ENCODE measurements at places on chromosomes 7 and 10.

- no peak for DNase-seq
Measured at GRCh38 chr7:46832136-46832535, 749.8 kb downstream of the TNS3 start.

DNA sequence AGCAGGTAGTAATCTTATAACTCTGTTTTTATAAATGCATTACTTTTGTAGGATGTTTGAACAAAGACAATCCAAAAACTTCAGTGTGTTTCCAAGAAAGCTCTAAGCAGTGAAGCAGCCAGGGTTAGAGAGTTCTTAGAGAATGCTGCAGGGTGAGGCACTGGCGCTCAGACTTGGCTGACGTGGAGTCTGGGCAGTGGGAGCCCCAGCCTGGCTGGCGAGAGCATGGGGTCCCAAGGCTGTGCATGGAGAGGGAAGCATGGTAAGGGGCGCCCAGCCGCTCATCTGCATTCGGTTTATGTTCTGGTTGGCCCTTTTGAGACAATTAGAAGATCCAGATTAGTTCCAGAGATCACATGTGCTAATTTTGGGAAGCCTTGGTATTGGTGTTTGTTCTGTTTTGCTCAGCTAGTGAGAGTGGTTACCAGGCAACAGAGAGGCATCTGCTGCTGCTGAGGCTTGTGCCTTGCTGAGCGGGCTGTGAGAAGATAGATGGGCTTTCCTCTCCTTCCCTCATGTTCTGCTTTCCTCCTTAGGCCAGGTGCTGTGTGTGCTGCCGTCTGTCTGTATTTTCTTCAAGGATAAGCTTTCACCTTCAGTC is 10.3 kb downstream of the SUN1 start:
- DNase-seq, result no peak

GRCh38 chr10:17237915-17238444 is 9.9 kb downstream of the VIM start:
- no peak for DNase-seq

- DNase-seq, result no peak
Measured at GRCh38 chr10:37095792-37096573, 29.4 kb upstream of the ANKRD30A start.

DNA sequence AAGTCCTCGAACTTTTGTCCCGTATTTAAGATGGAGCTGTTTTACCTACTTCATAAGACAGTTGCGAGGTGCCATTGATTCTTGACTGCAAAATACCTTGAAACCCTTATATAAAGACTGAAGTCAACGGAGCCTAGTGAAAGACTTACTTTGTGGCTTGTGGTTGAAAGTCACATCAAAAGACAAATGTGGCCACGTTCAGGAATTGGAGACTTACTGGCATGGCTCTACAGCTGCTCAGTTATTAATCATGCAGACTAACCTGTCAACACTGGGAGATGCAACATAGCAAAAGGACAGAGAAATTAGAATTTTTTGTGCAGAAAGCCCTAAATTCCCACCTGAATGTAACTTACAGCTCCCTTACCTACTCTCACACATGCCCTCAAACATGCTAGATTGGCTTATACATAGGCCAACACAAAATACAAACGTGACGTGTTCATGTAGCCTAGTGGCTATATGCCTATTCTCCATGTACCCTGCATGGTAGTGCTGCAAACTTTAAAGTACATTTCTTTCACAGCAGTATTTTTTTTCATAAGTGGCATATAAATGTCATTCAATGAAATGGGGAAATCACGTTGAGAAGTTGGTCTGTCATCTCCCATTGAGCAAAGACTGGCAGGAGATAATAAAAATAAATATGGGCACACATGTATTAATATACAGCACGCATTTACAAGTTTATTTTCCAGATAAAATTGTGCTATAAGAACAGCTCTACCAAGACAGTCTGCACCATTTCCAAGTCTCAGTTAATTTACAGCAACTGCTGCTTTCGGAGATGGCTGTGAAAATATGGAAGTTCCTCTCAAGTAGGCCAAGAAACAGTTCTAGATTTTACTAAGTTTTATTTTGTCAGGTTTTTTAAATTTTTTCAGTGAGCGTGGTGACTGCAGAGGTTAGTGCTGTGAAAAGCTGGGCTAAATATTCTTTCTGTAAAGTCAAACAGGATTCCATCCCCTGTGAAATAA is 170.4 kb upstream of the C7orf33 start:
- no peak for DNase-seq

DNA sequence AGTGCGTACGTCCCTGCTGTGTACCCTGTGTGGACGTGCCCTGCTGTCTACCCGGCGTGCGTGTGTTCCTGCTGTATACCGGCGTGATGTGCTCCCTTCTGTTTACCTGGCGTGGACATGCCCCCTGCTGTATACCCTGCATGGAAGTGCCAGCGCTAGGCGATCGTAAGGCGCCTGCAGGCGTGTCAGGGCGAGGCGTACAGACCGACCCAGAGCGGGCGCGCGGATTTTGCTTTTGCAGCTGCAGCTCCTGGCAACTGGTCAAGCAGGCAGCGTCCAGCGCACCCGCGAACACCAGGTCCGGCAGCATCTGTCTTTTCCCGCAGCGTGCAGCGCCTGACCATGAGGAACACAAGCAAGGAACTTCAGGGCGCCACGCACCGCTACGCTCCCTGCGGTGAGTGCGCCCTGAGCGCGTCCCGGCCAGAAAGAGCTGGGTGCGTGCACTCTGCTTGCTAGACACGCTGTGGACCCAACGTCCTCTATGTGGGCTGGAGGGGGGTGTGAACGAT is 680 bp downstream of the C7orf57 start:
- DNase-seq, result no peak

DNA sequence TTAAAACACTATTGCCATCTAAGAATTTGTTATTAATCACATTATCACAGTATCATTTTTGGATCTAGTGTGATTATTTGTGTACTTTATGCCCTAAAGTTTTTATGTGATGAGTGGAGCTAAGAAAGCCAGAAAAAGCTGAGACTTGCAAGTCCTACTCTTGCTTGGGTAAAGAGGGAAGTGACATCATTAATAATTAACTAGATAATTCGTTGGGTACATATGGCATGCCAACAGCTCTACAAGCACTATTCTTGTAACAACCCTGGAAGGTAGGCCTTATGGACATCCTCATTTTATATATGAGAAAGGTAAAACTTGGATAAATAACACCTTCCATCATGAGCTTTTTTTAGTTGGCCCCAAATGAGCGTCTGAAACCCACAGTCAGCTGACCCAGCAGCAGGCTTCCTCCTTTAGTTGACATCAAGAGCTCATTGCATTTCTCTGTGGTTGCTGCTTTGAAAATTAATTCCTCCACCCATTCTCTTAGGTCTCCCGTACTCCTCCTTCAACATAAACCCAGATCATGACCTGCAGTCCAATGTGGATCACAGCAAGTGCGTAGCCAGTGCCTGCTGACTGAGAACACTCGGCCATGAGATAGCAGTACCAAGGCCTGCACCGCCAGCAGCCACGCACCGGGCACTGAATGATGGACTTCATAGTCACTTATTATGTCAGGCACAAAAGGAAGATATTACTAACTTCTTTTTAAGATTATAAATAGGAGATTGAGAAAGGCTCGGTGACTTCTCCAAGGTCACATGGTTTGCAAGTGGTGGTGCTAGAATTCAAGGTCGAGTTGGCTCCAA is 292.0 kb upstream of the AOAH start:
- peak; percentile 15 for DNase-seq

DNA sequence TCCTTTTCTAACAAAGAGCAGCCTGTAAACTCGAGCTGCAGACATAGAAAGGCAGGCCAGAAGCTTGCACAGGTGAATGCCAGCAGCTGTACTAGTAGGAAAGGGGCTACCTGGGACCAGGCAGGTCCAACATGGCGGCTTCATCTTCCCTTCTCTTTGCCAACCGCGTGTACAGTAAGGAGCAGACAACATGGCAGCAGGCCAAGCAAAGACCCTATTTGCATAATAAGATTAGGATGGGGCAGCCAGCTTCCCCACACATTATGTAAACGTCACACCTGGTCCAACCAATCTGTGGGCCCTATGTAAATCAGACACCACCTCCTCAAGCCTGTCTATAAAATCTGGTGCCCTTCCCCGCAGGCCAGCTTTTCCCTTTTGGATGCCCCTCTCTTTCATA is 1186.5 kb upstream of the AUTS2 start:
- no peak for DNase-seq

DNA sequence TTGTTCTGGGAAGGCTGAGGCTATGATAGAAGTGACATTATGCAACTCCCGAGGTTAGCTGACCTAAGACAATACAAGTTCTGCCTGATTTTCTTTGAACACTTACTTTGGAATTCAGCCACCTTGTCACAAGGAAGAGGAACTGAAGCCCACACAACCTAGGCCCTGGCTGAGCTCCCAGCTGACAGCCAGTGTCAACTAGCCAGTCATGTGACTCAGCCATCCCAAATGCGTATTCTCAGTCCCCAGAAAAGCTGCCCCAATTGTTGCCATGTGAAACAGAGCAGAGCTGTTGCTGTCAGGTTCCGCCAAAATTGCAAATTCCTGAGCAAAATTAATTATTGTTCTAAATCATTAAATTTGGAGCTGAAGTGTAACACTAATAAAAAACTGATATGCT is 1010.0 kb downstream of the XPNPEP1 start:
- DNase-seq, result no peak

GRCh38 chr10:29064680-29065079 is 224.2 kb upstream of the LYZL1 start:
- DNase-seq, result no peak
